Spinal cord (tissue), 10 donors: ENCODE measurements at places on chromosomes 2 and 18. TPM values are rescaled to one million over a fixed set of nuclear protein-coding genes. Genes with fewer than 3 reads are reported as not detected.

GRCh38 chr2:127089478-127090235, 17.3 kb downstream of the BIN1 start:
- no peak for DNase-seq
- no peak overlapping the region for H3K4me3 ChIP-seq

The BOK gene
- 15.5 TPM for total RNA-seq

- H3K4me1 ChIP-seq = no peaks in the 10 kb centered on the region
- no peak overlapping the region for H3K4me3 ChIP-seq
- H3K36me3 ChIP-seq = no peaks in the 10 kb centered on the region
Observed at GRCh38 chr18:7789856-7790552, 222.9 kb downstream of the PTPRM start.

The SERPINB2 gene
- 0.69 TPM for total RNA-seq

The UGT1A10 gene
- not detected for total RNA-seq

DNA sequence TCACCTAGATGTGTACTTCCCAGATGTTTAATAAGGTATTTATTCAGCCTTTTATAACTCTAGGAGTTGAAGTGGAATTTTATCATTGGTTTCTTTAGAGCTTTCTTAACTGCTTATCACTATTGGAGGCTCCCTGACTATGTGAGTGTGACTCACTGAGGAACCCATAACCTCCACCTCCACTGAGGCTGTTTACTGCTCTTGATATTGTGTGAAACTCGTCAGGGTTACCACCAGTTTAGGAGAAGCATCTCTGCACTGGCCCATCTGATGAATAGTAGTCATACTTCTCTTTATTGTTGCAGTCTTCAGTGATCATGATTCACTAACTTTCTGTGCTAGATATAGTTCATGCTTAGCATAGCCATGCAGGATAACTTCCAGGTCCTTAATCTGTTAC, 79.6 kb upstream of the UBXN4 start:
- H3K4me3 ChIP-seq = no peak overlapping the region
- peaks cover 12% of the 10 kb centered on the region for H3K36me3 ChIP-seq

- H3K36me3 ChIP-seq = no peaks in the 10 kb centered on the region
- no peaks in the 10 kb centered on the region for H3K27me3 ChIP-seq
- no peak overlapping the region for H3K27ac ChIP-seq
- no peak for DNase-seq
- no peaks in the 10 kb centered on the region for H3K4me1 ChIP-seq
Observed at GRCh38 chr18:68427951-68428401, 286.9 kb downstream of the TMX3 start.

- H3K4me3 ChIP-seq = no peak overlapping the region
- no peak overlapping the region for H3K27ac ChIP-seq
- no peak for DNase-seq
- no peaks in the 10 kb centered on the region for H3K36me3 ChIP-seq
- peaks cover 15% of the 10 kb centered on the region for H3K4me1 ChIP-seq
Observed at GRCh38 chr2:38407111-38407682, 30.1 kb upstream of the ATL2 start.

The RFX8 gene
- total RNA-seq = 0.66 TPM

- no peak overlapping the region for H3K4me3 ChIP-seq
- H3K27me3 ChIP-seq = no peaks in the 10 kb centered on the region
- no peaks in the 10 kb centered on the region for H3K36me3 ChIP-seq
- peaks cover 4% of the 10 kb centered on the region for H3K4me1 ChIP-seq
- no peak overlapping the region for H3K27ac ChIP-seq
Observed at GRCh38 chr2:12261986-12262680, 454.6 kb upstream of the TRIB2 start.

The RNF144A gene
- total RNA-seq = 82.3 TPM

GRCh38 chr2:1744446-1745170, at the start of gene PXDN:
Gene PXDN (minus strand): TSS chr2:1744515. CDS start chr2:1744455, 60 bp downstream.
- peak within 1 kb of the TSS; percentile 62 for H3K4me3 ChIP-seq
- peaks cover 12% of the 10 kb centered on the region for H3K36me3 ChIP-seq

The FNDC4 gene
- total RNA-seq = 50.8 TPM

GRCh38 chr2:216575465-216575864, 57.8 kb upstream of the IGFBP2 start:
- H3K4me1 ChIP-seq = no peaks in the 10 kb centered on the region
- no peak overlapping the region for H3K4me3 ChIP-seq
- H3K36me3 ChIP-seq = no peaks in the 10 kb centered on the region
- H3K27me3 ChIP-seq = no peaks in the 10 kb centered on the region

GRCh38 chr2:48272199-48272598, 257.8 kb upstream of the STON1 start:
- no peaks in the 10 kb centered on the region for H3K27me3 ChIP-seq
- H3K4me1 ChIP-seq = no peaks in the 10 kb centered on the region
- no peak for DNase-seq

The CRIM1 gene
- total RNA-seq = 51.1 TPM

- H3K4me3 ChIP-seq = no peak overlapping the region
- no peak for DNase-seq
- no peaks in the 10 kb centered on the region for H3K36me3 ChIP-seq
Observed at GRCh38 chr2:48227617-48228344, 302.2 kb upstream of the STON1 start.

GRCh38 chr2:198757069-198757468, 700.7 kb downstream of the SATB2 start:
- H3K36me3 ChIP-seq = no peaks in the 10 kb centered on the region
- H3K4me3 ChIP-seq = no peak overlapping the region
- H3K27me3 ChIP-seq = no peaks in the 10 kb centered on the region

DNA sequence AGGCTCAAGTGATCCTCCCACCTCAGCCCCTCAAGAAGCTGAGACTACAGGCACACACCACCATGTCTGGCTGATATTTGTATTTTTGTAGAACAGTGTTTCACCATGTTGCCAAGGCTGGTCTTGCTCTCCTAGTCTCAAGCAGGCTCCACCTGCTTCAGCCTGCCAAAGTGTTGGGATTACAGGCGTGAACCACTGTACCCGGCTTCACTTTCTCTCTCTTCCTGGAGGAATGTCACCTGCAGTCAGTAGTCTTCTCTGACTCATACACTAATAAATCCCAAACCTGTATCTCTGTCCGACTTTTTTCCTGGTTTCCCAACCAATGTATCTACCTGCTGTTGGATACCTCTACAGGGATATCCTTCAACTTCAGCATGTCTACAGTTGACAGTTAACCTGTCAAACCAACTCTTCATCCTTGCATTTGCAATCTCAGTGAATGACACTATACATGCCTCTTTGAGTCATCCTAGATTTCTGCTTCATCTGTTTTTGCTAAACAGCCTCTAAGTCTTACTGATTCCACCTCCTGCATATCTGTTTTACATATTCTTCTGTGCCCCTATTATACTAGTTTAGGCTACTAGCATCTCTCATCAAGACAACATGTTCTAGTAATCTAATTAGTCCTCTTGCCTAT, 54.5 kb downstream of the RBBP8 start:
- no peak overlapping the region for H3K27ac ChIP-seq
- H3K4me3 ChIP-seq = no peak overlapping the region
- no peaks in the 10 kb centered on the region for H3K4me1 ChIP-seq
- no peaks in the 10 kb centered on the region for H3K27me3 ChIP-seq

- no peaks in the 10 kb centered on the region for H3K36me3 ChIP-seq
- H3K27ac ChIP-seq = no peak overlapping the region
Observed at GRCh38 chr2:32825291-32825712, 121.5 kb upstream of the LTBP1 start.

The RNF152 gene
- total RNA-seq = 58.2 TPM

- no peaks in the 10 kb centered on the region for H3K36me3 ChIP-seq
- no peak overlapping the region for H3K27ac ChIP-seq
- peaks cover 9% of the 10 kb centered on the region for H3K4me1 ChIP-seq
- no peaks in the 10 kb centered on the region for H3K27me3 ChIP-seq
- no peak overlapping the region for H3K4me3 ChIP-seq
Observed at GRCh38 chr2:31319406-31320175, 85.6 kb downstream of the EHD3 start.

- peaks cover 3% of the 10 kb centered on the region for H3K4me1 ChIP-seq
- no peaks in the 10 kb centered on the region for H3K27me3 ChIP-seq
- no peaks in the 10 kb centered on the region for H3K36me3 ChIP-seq
Observed at GRCh38 chr2:216944733-216945132, 84.9 kb upstream of the TNP1 start.

DNA sequence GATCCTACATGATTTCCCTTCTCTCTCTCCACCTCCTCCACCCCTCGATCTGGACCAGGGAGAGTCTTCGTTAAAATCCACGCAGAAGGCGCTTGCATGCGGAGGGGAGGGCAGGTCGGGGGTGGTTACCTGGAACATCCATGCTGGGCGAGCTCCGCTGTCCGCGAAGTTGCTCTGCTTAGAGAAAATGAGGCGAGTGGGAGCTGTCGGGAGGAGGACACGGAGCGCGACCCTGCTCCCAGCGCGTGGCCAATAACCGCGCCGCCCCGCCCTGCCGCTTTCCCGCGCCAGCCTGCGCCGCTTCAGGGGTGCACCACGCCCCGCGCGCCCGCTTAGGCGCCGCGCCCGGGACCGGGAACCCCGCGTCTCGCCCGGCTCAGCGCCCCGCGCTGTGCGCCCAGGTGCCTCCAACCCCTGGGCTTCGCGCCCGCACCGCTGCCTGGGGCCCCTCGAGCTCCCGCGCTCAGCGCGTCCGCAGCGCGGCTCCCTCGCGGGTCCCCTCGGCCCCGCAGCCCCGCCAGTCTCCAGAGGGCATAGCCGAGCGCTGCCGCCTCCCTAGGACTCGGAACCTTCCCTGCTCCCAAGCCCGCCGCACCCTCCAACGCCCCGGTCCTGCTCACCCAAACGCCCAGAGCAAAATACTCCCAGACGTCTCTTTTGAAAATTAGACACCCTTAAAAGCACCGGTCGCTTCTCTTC, 636 bp downstream of the CBLN2 start:
- DNase-seq = no peak
- peak overlapping the region; percentile 50 for H3K4me3 ChIP-seq
- no peak overlapping the region for H3K27ac ChIP-seq
- H3K4me1 ChIP-seq = peaks cover 18% of the 10 kb centered on the region
- H3K36me3 ChIP-seq = no peaks in the 10 kb centered on the region
- peaks cover 21% of the 10 kb centered on the region for H3K27me3 ChIP-seq

DNA sequence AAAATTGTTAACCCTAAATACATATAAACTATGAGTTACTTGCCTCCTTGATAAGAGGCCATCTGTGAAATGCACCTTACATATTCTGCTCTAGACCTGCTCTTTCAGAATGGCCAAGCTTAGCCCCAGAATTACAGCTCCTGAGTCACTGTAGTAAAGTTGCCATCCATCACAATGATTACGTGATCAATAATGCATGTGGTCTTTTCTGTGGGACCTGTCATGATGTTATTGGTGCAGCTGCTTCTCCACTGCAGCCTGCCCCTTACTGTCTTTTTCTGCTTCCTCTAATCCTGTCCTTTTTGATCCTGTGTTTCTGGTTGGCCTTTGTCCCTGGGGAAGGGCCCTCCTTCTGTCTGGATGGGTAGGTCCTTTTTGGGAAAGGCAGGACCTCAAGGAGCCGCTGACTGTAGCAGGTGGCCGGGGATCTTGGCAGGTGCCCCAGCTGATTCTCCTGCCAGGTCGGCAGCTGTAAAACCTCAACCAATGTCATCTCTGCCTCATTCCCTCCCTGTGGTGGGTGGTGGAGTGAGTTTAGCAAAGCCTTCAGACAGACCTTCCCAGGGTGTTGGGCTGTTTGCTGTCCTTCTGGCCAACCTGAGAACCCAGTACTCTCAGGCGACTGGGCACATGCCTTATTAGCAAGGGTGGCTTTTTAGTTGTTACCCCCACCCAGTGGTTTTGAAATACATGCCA, 126.2 kb upstream of the EML6 start:
- peaks cover 22% of the 10 kb centered on the region for H3K36me3 ChIP-seq
- no peak overlapping the region for H3K4me3 ChIP-seq
- H3K27me3 ChIP-seq = no peaks in the 10 kb centered on the region
- H3K4me1 ChIP-seq = peaks cover 32% of the 10 kb centered on the region
- H3K27ac ChIP-seq = peak overlapping the region; percentile 10
- no peak for DNase-seq

The CDH7 gene
- 23.1 TPM for total RNA-seq

The MFF gene
- total RNA-seq = 124 TPM

GRCh38 chr2:134782792-134783191, 55.6 kb upstream of the ACMSD start:
- no peaks in the 10 kb centered on the region for H3K4me1 ChIP-seq
- no peak for DNase-seq
- no peak overlapping the region for H3K4me3 ChIP-seq
- H3K36me3 ChIP-seq = no peaks in the 10 kb centered on the region

GRCh38 chr2:241706537-241706936, 4.7 kb downstream of the ING5 start:
- peaks cover 68% of the 10 kb centered on the region for H3K36me3 ChIP-seq
- no peak for DNase-seq
- peaks cover 12% of the 10 kb centered on the region for H3K4me1 ChIP-seq

DNA sequence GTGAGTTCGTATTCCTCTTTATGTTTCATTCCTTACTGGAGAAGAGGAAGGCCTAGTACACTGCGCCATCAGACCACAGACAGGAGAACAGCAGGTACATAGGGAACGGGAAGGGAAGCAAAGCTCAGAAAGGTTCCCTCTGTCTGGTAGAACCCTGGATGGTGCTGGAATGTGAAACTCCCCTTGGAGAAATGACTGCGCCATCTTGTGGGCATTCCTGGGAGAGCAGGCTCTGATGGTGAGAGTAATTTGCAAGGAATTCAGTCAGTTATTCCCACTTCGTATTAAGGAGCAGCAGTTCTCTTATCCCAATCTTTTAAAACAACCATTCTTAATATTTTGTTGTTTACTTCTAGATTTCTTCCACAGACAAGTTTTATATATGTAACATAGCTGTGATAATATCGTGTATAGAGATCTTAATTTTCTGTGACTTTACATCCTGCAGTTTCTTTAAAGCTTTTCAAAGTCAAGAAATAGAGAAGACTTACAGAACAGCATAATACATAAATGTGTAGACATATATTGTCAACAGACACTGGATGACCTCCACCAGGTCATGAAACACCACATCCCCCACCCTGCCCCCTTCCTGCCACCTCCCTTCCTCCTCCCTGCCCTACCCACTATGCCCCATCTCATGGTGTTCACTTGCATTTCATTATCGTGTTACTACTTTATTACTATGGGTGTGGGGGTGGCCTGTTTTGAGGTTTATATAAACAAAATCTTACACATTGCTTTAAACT, 83.9 kb downstream of the ARHGEF4 start:
- no peak overlapping the region for H3K4me3 ChIP-seq
- peaks cover 6% of the 10 kb centered on the region for H3K27me3 ChIP-seq
- H3K36me3 ChIP-seq = peaks cover 23% of the 10 kb centered on the region
- DNase-seq = peak; percentile 77

DNA sequence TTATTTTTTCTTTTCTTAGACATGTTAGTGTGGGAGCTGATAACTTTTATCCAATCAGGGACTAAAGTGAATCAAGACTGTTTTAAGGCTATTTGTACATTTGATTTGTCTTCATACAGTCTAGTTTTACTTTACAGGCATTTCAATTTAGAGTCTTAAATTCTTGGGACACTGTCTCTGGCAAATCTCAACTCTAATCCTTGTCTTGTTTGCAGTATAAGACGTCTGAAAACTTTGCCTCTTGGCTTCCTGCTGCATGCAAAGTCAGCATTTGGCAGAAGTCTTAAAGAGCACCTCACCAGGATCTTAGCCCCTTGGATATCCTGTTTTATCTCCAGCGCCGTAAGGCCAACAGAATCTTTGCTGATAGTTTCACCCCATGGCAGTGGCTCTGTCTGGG, 30.3 kb downstream of the SPOPL start:
- no peak overlapping the region for H3K27ac ChIP-seq
- H3K4me3 ChIP-seq = no peak overlapping the region
- no peaks in the 10 kb centered on the region for H3K36me3 ChIP-seq
- H3K27me3 ChIP-seq = no peaks in the 10 kb centered on the region

GRCh38 chr2:85956646-85957039, 67.9 kb upstream of the ST3GAL5 start:
- H3K4me3 ChIP-seq = no peak overlapping the region
- no peaks in the 10 kb centered on the region for H3K27me3 ChIP-seq
- H3K4me1 ChIP-seq = peaks cover 10% of the 10 kb centered on the region
- DNase-seq = no peak
- no peaks in the 10 kb centered on the region for H3K36me3 ChIP-seq

The CXCR1 gene
- not detected for total RNA-seq

The KCNG2 gene
- total RNA-seq = 1.4 TPM
